ENCODE measurements at places on chromosomes 6 and 20. TPM values are rescaled to one million over a fixed set of nuclear protein-coding genes. Genes with fewer than 3 reads are reported as not detected.

GRCh38 chr20:49675368-49676151 is 38.1 kb downstream of the B4GALT5 start:
- DNase-seq: no peak

- DNase-seq: no peak
These were observed 116.6 kb upstream of the HTR1E start for GRCh38 chr6:86820750-86821149.

GRCh38 chr6:79647741-79648140 is 16.6 kb downstream of the SH3BGRL2 start:
- no peak for DNase-seq

Gene CAPN11
- 0.32 TPM for total RNA-seq

Gene IL17F
- 6.2 TPM for total RNA-seq

Gene NPBWR2
- not detected for total RNA-seq

Gene SLC17A1
- total RNA-seq: not detected

Gene EEF1E1
- total RNA-seq: 55.9 TPM
